Stimulated activated CD8-positive, alpha-beta memory T cell treated with anti-CD3 and anti-CD28 coated beads, Interleukin-2, amount 100 ng/mL, for 1 hour (primary cell): ENCODE measurements at places on chromosomes 4 and X.

DNA sequence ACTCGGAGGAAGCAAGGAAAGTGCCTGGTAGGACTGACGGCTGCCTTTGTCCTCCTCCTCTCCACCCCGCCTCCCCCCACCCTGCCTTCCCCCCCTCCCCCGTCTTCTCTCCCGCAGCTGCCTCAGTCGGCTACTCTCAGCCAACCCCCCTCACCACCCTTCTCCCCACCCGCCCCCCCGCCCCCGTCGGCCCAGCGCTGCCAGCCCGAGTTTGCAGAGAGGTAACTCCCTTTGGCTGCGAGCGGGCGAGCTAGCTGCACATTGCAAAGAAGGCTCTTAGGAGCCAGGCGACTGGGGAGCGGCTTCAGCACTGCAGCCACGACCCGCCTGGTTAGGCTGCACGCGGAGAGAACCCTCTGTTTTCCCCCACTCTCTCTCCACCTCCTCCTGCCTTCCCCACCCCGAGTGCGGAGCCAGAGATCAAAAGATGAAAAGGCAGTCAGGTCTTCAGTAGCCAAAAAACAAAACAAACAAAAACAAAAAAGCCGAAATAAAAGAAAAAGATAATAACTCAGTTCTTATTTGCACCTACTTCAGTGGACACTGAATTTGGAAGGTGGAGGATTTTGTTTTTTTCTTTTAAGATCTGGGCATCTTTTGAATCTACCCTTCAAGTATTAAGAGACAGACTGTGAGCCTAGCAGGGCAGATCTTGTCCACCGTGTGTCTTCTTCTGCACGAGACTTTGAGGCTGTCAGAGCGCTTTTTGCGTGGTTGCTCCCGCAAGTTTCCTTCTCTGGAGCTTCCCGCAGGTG, 637 bp downstream of the AR start:
- DNase-seq = no peak

DNA sequence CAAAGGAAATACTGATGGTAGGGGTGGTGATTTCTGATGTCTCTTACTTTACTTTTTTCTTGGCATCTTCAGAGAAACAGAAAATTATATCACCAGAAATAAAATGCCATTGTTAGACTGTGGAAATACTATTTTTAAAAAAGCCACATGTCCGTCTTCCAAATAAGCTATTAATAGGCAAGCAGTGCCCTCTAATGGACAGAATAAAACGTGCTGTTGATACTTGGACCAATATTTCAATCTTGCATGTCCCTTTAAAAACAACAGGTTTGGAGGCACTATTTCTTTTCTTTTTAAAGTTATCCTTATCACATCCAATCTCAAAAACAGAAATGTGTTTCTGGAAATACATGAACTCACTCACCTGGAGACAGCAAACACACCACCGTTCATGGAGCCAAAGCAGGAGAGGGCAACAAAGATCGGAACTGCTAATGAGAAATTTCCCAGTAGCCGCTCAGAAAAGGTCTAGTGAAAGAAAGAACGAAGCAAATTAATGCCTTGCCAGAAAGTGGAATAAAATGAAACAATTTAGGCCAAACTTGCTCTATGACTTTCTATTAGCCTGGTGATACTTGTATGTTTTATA, 59.2 kb downstream of the SLC7A11 start:
- DNase-seq = no peak

GRCh38 chr4:22688236-22688635, 4.5 kb upstream of the GBA3 start:
- DNase-seq = no peak

DNA sequence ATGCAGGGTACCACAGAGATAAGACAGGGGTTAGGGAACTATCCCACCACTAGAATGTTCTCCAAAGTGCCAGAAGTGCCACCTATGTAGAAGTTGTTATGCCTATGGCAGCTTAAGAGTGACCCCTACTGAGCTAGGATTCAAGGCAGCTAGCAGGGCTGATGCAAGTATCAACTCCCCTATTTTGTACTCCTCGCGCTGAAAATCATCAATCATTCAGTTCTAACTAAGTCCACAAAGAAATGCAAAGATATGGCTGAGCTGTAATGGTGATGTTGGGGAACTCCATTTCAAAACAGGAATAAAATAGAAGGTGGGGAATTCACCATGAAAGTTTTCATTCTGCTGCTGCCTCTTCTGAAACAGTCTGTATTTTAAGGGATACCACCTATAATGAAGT, 13.8 kb downstream of the ACSL4 start:
- no peak for DNase-seq

DNA sequence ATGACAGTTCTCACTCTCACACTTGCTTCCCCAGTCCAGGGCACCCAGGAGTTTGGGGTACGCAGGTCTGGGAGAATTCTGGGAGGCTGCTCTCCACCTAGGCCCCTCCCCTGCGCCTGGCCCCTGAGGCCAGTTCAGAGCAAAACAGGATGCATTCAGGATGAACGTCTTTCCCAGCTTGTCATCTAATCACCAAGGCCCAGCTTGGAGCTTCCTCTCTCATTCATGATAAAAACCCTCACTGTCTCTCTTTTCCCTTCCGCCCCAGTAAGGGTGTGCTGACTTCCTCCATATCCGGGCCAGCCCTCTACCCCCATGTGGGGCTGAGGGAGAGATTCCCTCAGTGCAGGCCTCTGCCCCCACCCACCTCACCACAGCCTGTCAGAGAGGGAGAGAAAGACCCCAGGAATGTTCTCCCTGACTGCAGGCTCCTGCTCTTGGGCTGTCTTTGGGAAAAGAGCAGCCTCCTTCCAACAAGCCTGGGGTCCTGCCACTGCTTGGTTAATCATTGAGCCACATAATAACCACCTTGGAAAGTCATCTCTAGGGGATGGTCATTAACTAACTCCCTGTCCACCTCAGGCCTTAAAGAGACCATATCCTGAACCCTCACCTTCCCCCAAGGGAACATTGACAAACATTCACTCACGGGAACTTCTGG, 50.1 kb downstream of the STARD8 start:
- DNase-seq = no peak
